Sigmoid colon (tissue), 7 donors: ENCODE measurements at places on chromosomes 1 and 21. TPM values are rescaled to one million over a fixed set of nuclear protein-coding genes. Genes with fewer than 3 reads are reported as not detected.

The GBP6 gene
- not detected for total RNA-seq

The OPTC gene
- total RNA-seq, result not detected

The DNM3 gene
- total RNA-seq, result 6.4 TPM

The PEAR1 gene
- 3.6 TPM for total RNA-seq

The S100A10 gene
- total RNA-seq, result 57.9 TPM

The CFAP74 gene
- total RNA-seq, result not detected

The MANEAL gene
- total RNA-seq, result 1.8 TPM

The MTF1 gene
- 4.3 TPM for total RNA-seq

The KRTAP11-1 gene
- not detected for total RNA-seq

The CENPL gene
- total RNA-seq, result 3.8 TPM

DNA sequence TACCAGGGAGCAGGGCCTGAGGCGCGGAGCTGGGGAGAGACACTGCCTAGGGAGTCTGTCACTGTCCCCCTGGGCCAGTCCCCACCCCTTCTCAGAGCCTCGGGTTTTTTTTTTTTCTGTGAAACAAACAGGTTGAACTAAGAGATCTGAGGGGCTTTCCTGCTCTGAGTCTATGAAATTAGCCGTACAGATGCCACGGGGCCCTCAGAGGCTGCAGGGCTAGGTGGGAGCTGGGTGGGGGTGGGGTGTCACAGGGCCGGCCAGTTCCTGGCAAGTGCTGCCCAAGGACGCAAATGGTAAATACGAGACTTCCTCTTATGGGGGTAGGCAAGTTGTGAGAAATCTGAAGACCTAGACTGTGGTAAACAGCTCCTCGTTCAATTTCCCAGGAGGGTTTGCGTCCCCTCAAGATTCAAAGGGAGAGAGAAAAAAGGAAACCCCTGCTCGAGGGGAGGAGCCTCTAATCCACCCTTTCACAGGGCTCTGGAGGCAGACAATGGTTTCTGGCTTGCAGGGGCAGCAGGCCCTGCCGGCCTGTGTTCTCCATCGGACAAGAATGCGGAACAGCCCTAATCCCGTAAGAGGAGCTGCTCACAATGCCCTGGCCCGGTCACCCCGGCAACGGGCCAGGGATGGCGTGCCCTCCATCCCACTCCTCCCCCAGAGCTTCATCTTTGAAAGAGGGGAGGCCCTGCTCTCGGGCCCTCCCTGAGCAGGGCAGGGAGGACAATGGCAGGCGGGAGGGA, 7.8 kb downstream of the NUAK2 start:
- H3K4me1 ChIP-seq, result peaks cover 39% of the 10 kb centered on the region
- DNase-seq, result no peak
- peak overlapping the region; percentile 56 for H3K27ac ChIP-seq
- no peaks in the 10 kb centered on the region for H3K27me3 ChIP-seq
- H3K4me3 ChIP-seq, result peak overlapping the region; percentile 30
- H3K36me3 ChIP-seq, result peaks cover 6% of the 10 kb centered on the region

- no peak overlapping the region for H3K27ac ChIP-seq
- no peaks in the 10 kb centered on the region for H3K36me3 ChIP-seq
- H3K27me3 ChIP-seq, result no peaks in the 10 kb centered on the region
- peaks cover 42% of the 10 kb centered on the region for H3K4me1 ChIP-seq
- H3K4me3 ChIP-seq, result no peak overlapping the region
These were observed 35.2 kb downstream of the RGL1 start for GRCh38 chr1:183840140-183840539.

DNA sequence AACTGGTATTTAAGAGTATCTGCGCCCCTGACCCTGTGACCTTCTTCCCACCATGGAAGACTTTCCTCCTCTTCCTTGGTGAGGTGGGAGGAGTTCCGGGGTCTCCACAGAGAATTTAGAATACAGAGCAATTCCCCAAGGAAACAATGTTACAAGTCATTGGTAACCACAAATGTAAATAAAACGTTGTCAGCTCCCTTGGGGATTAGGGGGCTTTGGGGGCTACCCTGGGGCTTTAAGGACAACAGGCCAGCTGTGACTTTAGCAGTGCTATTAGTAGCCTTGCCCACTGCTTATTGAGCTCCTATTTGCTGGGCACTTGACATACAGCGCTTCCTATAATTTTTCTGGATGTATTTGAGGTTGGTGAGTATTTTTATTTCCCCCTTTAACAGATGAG, 69.0 kb downstream of the IGSF21 start:
- no peaks in the 10 kb centered on the region for H3K4me1 ChIP-seq
- DNase-seq, result no peak
- H3K27ac ChIP-seq, result no peak overlapping the region
- H3K4me3 ChIP-seq, result no peak overlapping the region

DNA sequence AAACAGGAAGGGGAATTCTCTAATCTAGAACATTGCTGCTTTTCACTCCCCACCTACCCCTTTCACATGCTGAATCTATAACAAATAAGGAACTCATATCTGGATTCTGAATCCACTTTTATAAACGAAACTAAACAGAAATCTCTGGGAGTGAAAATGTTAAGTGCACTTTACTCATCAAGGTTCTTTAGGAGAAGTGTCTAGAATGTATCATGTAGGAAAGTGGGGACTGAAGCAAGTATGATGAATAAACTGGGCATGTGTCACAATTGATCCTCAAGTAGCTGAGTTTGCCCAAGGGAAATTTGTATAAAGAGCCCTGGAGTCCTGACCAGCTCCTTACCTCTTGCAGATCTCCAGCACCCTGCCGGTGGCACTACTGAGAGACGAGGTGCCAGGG, 19.8 kb downstream of the AVPR1B start:
- H3K27ac ChIP-seq, result no peak overlapping the region
- H3K4me3 ChIP-seq, result no peak overlapping the region
- no peaks in the 10 kb centered on the region for H3K4me1 ChIP-seq
- H3K27me3 ChIP-seq, result no peaks in the 10 kb centered on the region

GRCh38 chr1:49448200-49448599, 575.6 kb downstream of the AGBL4 start:
- no peak overlapping the region for H3K4me3 ChIP-seq
- no peak overlapping the region for H3K27ac ChIP-seq
- H3K27me3 ChIP-seq, result no peaks in the 10 kb centered on the region
- no peaks in the 10 kb centered on the region for H3K36me3 ChIP-seq
- no peaks in the 10 kb centered on the region for H3K4me1 ChIP-seq

GRCh38 chr1:153679337-153680119, 1.0 kb downstream of the NPR1 start:
- H3K27me3 ChIP-seq, result peaks cover 30% of the 10 kb centered on the region
- no peak for DNase-seq
- H3K4me1 ChIP-seq, result peaks cover 26% of the 10 kb centered on the region

GRCh38 chr1:186104459-186104858, 270.6 kb downstream of the TPR start:
- H3K27me3 ChIP-seq, result no peaks in the 10 kb centered on the region
- DNase-seq, result no peak

GRCh38 chr1:85611856-85612255, 31.3 kb downstream of the CCN1 start:
- H3K27me3 ChIP-seq, result no peaks in the 10 kb centered on the region
- no peak overlapping the region for H3K27ac ChIP-seq
- DNase-seq, result peak; percentile 70
- no peak overlapping the region for H3K4me3 ChIP-seq

- H3K4me1 ChIP-seq, result no peaks in the 10 kb centered on the region
- no peaks in the 10 kb centered on the region for H3K36me3 ChIP-seq
- H3K27me3 ChIP-seq, result no peaks in the 10 kb centered on the region
- no peak overlapping the region for H3K4me3 ChIP-seq
- no peak for DNase-seq
These were observed 48.5 kb downstream of the PHACTR4 start for GRCh38 chr1:28417926-28418637.

- H3K27me3 ChIP-seq, result no peaks in the 10 kb centered on the region
- no peak overlapping the region for H3K4me3 ChIP-seq
- no peak overlapping the region for H3K27ac ChIP-seq
- H3K4me1 ChIP-seq, result peaks cover 13% of the 10 kb centered on the region
These were observed 152.7 kb downstream of the PIK3R3 start for GRCh38 chr1:45979778-45980176.

DNA sequence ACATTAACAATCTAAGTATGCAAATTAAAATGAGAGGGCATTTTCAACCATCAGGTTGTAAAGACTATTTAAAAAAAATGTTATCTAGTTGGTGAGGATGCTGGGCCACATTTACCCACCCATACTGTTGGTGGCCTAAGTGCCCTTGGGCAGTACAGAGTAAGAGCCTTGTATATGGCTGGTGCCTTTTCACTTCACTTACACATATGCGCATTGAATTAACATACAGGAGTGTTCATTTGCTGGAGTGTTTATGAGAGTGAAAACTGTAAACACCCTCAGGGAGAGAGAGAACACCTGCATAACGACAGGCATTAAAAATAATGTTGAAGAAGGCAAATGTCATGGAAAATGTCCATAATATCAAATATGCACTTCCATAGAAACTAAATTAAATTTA, 427.1 kb downstream of the PCP4 start:
- no peaks in the 10 kb centered on the region for H3K36me3 ChIP-seq
- H3K27ac ChIP-seq, result no peak overlapping the region
- no peak overlapping the region for H3K4me3 ChIP-seq
- H3K4me1 ChIP-seq, result no peaks in the 10 kb centered on the region

DNA sequence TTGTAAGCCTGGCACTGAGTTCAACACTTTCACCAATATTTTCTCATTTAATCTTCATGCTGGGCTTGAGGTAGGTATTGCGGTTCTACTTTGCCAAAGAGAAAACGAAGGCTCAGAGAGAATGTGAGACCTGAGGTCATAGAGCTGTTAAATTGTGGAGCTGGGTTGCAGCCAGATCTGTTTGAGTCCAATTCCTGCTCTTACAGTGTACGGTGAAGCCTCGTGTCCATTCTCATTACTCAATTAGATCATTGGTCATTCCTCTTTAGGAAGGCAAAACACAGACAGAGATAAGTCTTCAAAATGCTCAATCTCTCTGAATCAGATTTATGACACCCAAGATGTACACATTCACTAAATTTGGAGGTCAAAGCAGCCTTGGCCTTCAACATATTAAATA, 559.0 kb upstream of the DAB1 start:
- no peak overlapping the region for H3K27ac ChIP-seq
- H3K27me3 ChIP-seq, result no peaks in the 10 kb centered on the region
- no peaks in the 10 kb centered on the region for H3K36me3 ChIP-seq

DNA sequence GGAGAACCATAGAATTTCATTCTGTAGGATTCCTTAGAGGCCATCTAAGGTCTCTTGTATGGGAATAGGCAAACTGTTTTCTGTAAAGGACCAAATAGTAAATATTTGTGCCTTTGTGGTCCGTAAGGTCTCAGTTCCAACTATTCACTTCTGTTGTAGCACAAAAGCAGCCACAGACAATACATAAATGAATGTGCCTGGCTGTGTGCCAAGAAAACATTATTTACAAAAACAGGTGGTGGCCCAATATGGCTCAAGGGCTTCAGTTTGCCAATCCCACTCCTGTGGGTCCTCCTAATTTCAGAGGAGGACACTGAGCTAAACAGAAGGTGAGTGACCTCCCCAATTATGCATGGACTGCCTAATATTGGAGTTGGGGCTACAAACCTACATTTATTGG, 67.6 kb upstream of the EDEM3 start:
- DNase-seq, result no peak
- H3K4me3 ChIP-seq, result no peak overlapping the region
- H3K4me1 ChIP-seq, result peaks cover 71% of the 10 kb centered on the region
- H3K36me3 ChIP-seq, result peaks cover 20% of the 10 kb centered on the region
- H3K27ac ChIP-seq, result peak overlapping the region; percentile 49
- H3K27me3 ChIP-seq, result no peaks in the 10 kb centered on the region

DNA sequence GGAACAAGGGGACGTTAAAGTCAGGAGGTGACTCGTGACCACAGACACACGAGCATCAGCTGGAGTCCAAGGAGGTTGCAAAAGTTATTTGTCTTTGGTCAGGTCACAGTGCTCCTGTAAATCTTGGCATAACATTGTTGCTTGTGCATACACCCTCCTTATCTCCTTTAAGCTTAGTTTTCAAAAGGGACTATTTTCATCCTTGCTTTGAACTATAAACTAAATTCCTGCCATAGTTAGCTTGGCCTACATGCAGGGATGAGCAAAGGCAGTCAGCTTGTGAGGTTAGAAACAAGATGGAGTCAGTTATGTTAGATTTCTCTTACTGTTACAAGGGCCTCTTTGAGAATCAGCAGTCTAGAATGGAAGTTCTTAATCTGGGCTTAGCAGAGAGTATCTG, 28.0 kb upstream of the FASLG start:
- no peak overlapping the region for H3K27ac ChIP-seq
- no peak for DNase-seq
- no peak overlapping the region for H3K4me3 ChIP-seq
- H3K27me3 ChIP-seq, result no peaks in the 10 kb centered on the region
- no peaks in the 10 kb centered on the region for H3K36me3 ChIP-seq
- H3K4me1 ChIP-seq, result no peaks in the 10 kb centered on the region

DNA sequence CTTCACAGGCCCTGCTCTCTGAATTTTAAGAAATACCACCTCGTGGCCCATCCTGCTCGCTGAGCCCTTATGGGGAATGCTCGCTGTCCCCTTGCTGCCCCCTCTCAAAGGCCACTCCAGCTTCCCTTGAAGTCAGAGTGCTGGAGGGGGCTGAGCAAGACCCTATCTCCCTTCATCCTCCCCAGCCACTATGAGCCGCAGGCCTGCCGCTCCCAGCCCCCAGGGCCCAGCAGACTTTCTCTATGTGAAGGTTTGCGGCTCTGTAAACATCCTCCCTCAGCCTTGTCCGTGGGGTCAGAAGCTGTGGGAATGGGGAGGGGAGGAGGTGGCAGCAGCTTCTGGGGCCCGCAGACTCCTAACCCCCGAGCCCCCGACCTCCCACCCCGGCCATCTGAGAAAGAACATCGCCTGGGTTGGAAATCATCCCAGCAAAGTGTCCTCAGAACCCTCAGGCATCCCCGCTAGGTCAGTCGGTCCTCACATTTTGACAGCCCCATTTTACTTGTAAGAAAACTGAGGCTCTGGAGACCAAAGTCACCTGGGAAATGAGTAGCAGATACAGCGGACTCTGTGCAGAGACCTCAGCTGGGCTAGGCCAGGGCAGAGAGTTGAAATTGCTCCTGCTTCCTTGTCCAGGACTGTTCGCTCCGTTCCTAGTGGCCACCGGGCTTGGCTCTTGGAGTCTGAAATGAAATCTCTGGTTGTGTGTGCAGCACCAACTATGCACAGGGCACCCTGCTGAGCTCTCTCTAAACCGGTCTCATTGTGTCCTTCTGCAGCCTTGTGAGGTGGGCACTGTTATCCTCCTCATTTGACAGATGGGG, 4.4 kb downstream of the KCNQ4 start:
- no peaks in the 10 kb centered on the region for H3K27me3 ChIP-seq
- H3K4me1 ChIP-seq, result peaks cover 78% of the 10 kb centered on the region
- no peaks in the 10 kb centered on the region for H3K36me3 ChIP-seq
- no peak overlapping the region for H3K4me3 ChIP-seq
- no peak for DNase-seq

DNA sequence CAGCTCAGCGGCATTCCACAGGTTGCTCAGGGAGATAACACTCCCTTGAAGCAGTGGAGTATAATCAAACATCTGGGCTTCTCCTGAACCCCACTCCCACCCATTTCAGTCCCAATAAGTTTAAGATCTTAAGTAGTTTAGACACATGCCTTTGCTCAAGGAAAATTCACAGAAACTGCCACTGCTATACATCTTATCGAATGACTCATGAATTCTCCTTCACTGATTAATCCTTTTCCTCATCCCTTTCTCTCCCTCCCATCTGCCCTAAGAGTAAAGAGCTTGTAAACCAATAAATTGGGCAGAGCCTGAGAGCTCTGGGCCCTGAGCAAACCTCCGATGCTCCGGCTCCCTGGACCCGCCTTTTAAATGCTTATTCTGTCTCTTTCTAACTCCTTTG, 10.2 kb downstream of the VN1R5 start:
- no peak overlapping the region for H3K27ac ChIP-seq
- H3K4me1 ChIP-seq, result no peaks in the 10 kb centered on the region
- no peaks in the 10 kb centered on the region for H3K36me3 ChIP-seq
- H3K27me3 ChIP-seq, result no peaks in the 10 kb centered on the region
- no peak for DNase-seq

GRCh38 chr1:204591473-204592090, 75.4 kb downstream of the MDM4 start:
- no peak overlapping the region for H3K27ac ChIP-seq
- H3K36me3 ChIP-seq, result no peaks in the 10 kb centered on the region
- peak; percentile 15 for DNase-seq
- no peaks in the 10 kb centered on the region for H3K27me3 ChIP-seq
